ENCODE measurements at places on chromosomes 16 and 17.

- DNase-seq = no peak
Observed at GRCh38 chr17:81442791-81443190, 47.5 kb downstream of the BAHCC1 start.

GRCh38 chr17:79776376-79777119 lies 1.4 kb upstream of the CBX2 start:
- no peak for DNase-seq

GRCh38 chr17:46995841-46996571 lies 17.0 kb upstream of the RPRML start:
- no peak for DNase-seq

- no peak for DNase-seq
Observed at GRCh38 chr16:756428-756827, 4.1 kb upstream of the MSLN start.

GRCh38 chr17:7712111-7712771 lies 5.3 kb upstream of the DNAH2 start:
- DNase-seq = no peak

GRCh38 chr16:55035029-55035428 lies 104.4 kb downstream of the IRX5 start:
- DNase-seq = no peak

DNA sequence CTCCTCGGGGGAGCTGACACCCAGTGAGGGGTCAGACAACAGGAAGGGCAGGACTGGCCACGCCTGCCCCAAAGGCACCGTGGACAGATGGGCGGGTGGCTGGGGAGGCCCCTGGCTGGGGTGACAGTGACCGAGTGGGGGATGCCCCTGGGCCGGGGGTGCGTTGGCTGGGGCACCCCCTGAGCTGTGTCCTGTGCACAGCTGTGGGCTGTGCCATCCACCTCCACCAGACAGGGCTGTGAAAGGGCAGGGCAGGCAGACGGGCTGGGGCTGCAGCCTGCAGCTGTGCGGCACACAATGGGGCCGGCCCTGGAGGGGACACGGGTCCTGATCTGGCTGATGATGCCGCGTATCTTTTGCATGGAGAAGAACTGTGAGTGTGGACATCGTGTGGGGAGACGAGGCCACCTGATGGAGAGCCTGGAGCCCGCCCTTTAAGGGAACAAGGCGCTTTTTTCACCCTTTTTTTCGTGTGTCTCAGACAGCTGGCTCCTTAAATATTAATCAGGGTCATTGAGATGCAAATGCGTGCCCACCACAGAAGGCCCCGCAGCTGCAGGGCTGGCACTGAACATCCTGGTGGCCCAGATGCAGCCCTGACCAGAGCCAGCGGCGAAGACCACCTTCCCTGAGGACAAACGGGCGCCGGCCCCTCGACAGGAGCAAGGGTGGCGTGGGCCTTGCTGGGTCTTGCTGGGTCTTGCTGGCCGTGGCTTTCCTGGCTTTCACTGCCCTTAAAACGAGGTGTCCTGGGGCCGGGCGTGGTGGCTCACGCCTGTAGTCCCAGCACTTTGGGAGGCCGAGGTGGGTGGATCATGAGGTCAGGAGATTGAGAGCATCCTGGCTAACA lies 42.4 kb upstream of the GNG13 start:
- no peak for DNase-seq

DNA sequence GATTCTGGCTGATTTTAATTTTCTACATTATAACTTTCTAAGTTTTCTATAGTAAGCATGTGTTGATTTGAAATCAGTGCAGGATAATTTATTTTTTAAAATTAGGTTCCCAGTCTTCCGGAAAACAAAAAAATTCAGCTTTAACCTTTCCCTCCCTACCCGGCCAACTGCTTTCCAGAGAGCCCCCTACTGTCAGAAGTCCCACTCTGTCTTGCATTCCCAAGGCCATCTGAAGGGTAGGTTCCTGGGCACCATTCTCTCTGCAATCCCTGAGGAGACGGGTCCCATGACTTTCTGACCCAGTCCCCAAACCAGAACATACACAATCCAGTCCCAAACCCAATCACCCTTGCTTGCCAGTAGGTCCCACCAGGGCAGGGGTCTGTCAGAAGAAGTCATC lies 200.3 kb downstream of the CYLD start:
- no peak for DNase-seq

DNA sequence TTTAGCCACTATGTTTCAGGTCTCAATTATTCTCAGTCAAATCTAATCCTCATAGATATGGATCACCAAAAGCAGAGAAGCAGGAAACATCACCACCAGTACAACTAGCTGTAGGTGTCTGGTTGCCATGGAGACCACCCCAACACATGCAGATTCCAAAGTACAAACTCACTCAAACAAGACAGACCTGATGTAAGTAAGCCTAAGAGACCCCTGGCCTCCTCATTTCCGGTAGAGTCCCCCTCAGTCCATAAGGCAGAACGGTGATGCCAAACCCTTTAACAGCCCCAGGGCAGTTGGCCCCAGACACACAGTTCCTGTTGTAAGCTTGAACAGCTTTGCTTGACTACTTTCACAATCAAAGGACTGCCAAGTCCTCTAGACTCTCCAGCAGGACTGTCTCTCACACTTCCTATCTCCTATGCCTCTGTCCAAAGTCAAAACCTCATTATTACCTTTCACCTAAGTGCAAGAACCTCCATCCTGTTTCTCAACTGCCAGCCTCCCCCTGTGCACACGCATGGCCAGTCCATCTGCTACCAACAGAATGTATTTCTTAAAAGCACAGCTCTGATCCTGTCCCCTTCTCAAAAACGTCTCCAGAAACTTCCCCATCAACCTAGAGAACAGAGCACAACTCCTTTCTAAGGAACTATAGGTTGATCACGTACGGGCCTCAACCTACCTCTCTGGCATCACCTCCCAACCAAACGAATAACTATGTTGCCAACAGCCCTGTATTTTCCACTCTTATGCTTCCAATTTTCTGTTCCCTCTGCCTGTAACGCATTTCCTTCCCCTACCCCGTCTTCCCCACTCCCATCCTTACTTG lies 23.9 kb downstream of the SLC39A11 start:
- DNase-seq = no peak

DNA sequence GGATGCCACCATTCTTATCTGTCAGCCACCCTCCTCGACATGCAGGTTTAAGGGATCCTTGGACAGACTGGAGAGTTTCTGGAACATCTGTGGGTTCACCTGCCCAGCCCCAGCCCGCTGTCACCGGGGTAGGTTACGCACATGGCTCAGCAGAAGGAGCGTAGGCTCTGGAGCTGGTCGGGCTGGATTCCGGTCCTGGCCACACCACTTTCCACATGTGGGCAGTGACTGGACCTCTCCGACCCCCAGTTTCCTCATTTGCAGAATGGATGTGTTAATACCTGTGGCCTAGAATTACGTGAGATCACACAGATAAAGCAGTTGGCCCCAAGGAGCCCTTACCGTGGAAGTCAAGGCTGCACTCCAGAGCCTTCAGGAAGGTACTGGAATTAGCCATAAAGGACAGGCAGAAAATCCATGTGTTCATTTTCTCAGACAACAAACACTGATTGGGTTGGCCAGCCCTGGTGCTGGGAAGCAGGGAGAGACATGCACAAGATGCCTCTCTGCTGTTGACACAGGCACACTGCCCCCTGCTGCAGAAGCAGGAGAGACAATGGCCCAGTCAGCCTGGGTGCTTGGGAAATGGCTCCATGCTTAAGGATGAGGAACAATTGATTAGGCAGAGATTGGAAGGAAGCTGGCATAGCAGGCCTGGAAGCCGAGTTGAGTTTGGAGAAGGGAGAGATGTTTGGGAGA lies 58.8 kb downstream of the SF3B3 start:
- DNase-seq = no peak

Data from stimulated activated naive B cell treated with anti-CD40 and anti-IgM and Interleukin-4, amounts not matched to agents 10 μg/mL and 1 μg/mL and 100 μg/mL, for 72 hours (primary cell).